ENCODE measurements at places on chromosomes 6 and 20.

GRCh38 chr6:6631053-6631452 lies 42.5 kb downstream of the LY86 start:
- DNase-seq = no peak

- DNase-seq = no peak
Measured at GRCh38 chr20:59972037-59972801, 14.0 kb downstream of the CDH26 start.

- no peak for DNase-seq
Measured at GRCh38 chr20:32209850-32210605, 2.3 kb downstream of the POFUT1 start.

GRCh38 chr6:100506651-100507050 lies 41.9 kb upstream of the SIM1 start:
- DNase-seq = no peak

GRCh38 chr6:25022140-25022553 lies 86.4 kb upstream of the RIPOR2 start:
- no peak for DNase-seq
